ENCODE measurements at places on chromosomes 1 and 21.

- no peak for DNase-seq
Observed at GRCh38 chr21:37520801-37521200, 154.2 kb downstream of the DYRK1A start.

DNA sequence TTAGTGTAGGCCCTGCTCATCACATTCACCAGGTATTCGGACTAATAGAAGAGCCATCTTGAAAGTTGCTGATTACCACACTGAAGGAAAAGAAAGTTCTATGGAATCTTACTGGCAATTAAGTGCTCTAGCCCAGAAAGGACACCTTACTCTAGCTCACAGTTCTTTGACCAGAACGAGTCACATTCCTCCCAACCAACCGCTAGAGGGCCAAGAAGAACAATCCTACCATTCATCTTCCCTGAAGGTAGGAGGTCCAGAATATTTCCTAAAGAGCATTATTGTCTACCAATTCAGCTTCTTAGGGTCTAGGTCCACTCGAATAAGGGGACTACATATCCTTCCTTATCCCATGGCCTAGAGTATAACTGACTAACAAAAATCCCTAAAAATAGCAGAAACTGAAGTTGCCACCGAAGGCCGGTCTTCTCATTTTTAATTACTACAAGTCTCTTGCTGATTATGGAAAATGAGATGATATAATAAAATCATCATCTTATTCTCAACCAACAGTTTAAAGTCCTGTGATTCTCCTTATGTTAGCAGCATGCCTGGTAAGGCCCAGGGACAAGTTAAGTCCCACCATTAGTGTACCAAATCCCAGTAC, 2.7 kb upstream of the FMO1 start:
- DNase-seq, result peak; percentile 11

GRCh38 chr1:163770265-163770664, 448.5 kb downstream of the NUF2 start:
- DNase-seq, result no peak

- no peak for DNase-seq
Observed at GRCh38 chr1:241331328-241332036, 25.5 kb downstream of the RGS7 start.

GRCh38 chr1:165603810-165604209, 27.2 kb upstream of the MGST3 start:
- no peak for DNase-seq
